ENCODE measurements at places on chromosomes 6 and 20.

DNA sequence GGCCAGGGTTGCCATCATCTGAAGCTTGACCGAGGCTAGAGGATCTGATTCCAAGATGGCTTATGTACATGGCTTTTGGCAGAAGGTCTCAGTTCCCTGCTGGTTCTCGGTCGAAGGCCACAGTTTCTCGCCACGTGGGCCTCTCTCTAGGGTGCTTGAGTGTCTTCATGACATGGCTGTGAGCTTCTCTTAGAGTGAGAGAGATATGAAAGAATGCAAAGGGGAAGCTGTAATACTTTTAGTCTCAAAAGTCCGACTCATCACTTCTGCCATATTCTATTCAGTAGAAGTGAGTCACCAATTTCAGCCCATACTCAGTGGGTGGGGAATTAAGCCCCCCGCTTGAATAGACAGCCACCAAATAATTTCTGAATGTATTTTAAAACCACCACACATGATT lies 94.2 kb downstream of the UTRN start:
- no peak for DNase-seq

DNA sequence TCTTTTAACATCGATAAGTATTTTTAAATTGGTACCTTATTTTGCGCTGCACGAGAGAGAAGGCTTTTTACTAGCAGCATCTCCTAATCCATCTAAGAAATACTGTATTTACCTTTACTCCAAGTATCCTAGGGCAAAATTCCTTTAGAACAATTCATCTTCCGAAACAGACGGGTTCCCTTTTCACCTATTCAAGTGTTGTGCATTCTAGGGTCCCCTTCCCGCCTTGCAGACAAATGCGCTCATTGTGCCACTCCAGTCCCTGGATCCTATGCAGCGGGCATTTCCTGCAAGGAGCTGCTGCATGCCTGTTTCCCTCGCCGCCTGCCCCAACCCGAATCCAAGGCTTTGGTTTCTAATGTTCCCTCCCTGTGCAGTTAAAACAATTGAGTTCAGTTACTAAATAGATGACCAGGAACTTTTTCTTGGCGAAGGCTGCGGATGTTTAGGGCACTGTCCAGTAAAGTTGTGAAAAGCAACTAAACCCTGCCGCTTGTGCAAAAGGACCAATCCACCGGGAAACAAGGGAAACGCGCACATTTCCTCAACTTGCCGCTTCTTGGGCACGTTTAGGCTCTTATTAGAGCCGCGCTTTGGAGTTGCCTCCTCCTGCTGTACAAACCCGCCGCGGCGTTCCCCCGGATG lies 556 bp upstream of the SCAF8 start:
- DNase-seq, result peak; percentile 93

DNA sequence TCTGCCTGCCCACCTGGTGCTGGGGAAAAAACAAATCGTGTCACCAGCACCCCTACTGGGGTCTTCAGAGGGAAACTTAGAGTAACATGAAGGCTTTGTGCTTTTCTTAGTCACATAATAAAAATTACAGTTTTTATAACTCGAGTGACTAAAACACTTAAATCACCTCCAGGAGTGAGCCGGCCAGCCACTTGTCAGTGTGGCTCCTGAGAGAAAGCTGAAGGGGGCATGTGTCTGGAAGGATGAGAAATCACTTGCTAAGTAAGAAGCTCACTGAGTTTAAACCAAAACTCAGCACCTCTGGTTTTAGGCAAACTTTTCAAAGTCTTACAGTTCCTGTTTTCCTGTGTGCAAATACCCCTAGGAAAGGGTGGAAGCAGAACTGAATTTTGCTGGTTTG lies 372.2 kb downstream of the CDH26 start:
- no peak for DNase-seq

DNA sequence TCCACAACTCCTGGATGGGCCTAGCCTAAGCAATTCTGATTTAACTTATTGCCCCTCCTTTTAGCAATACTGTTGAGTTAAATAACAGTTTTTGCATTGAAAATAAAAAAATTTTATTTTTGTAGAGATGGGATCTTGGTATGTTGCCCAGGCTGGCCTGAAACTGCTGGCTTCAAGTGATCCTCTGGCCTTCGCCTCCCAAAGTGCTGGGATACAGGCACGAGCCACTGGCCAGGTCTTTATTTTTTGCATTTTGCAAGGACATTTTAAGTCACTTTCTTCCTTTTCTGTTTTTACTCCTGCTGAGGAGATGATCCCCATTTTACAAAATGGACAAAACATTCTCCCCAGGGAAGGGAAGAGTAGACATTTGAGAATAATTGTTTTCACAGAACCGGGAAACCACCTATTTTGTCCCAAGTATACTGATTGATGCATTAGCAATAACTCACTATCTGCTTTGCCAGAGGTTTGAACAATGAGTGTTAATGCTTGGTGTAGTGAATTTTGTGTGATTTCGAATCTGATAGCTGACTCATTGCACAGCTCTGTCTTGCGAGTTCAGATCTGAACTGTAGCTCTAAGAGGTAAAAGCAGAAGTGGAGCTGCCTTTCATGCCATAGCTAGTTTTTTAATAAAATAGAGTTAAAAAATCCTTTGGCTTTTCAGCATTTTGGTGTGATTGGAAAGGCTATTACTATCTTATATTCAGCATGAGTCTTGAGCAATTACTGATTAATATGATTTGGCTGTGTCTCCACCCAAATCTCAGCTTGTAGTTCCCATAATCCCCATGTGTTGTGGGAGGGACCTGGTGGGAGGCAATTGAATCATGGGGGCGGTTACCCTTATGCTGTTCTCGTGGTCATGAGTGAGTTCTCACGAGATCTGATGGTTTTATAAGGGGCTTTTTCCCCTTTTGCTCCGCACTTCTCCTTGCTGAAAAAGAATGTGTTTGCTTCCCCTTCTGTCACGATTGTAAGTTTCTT lies 20.9 kb downstream of the IGF2R start:
- no peak for DNase-seq

- DNase-seq, result no peak
These were observed 16.1 kb downstream of the STXBP5 start for GRCh38 chr6:147220345-147220744.

- DNase-seq, result no peak
These were observed 50.6 kb downstream of the LAMA4 start for GRCh38 chr6:112203577-112204349.

DNA sequence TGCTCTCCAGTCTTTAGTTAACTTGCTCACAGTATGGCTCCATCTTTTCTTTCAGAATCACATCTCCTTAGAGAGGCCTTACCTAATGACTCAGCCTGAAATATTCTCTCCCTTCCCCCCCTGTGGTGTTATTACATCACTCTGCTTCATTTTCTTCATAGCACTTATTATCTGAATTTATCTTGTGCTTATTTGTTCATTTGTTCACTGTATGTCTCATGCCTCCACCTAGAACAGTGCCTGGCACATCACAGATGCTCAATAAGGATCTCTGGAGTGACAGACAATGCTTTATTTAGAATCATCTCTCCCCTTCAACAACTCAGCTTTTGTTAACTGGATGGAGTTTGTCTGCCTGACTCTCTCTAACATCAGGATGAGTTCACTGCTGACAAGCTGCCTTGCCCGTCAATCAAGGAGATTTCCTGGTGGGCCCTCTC lies 96.6 kb upstream of the MAN1A1 start:
- no peak for DNase-seq

DNA sequence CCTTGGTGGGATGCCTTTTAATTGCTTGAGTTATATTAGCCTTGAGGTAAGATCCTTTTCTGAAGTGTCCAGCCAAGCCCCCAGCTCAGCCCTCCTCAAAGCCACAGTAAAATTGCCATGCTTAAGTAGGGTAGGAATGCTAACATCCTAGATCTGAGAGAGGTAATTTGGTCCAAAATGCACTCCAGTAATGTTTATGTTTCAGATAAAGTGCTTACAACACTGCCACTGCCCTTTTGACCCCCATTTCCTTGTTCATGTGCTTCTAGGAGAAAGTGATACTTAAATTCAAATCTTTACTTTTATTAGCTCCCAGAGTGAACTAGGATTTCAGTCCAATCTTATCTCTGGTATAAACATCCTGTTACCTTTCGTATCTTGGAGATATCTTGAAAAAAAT lies 318.0 kb downstream of the BMP2 start:
- no peak for DNase-seq

DNA sequence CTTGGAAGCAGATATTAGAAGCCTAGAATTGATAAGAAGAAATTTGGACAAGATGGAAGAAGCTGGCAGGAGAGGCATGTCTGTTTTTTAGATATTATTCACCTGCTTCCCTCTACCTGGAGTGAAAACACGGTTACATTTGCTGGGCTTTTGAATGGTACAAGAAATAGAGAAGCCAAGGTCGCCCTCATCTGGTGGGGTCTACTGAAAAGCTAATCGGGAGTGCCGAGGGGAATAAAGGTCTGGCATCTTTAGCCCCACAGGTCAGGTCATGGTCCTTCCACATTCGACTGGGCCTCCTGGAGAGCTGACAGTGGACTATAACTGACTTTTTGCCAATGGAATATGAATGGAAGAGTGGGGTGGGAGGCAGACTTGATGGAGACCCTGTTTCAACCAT lies 4.6 kb upstream of the C2 start:
- no peak for DNase-seq

GRCh38 chr6:126335210-126335609 lies 4.7 kb upstream of the CENPW start:
- DNase-seq, result no peak

GRCh38 chr6:154292066-154292465 lies 64.5 kb downstream of the IPCEF1 start:
- DNase-seq, result no peak

GRCh38 chr20:32845786-32846185 lies 12.9 kb upstream of the EFCAB8 start:
- DNase-seq, result no peak

DNA sequence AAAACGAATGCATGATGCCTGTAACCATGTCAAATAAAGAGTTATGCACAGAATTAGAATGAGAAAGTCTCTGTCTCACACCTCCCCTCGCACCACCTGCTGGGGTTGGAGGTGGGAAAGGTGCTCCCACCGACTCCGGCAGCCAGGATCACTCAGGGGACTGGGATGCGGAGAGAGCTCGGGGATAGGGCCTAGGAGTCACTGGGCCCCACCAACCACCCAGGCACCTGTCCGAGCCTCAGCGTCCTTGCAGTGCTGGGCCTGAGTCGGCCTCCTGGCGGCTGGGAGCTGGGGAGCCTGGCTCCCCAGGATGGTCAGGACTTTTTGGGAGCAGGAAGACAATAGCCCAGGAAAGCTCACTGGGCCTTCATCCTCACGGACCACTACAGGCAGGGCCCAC lies 22.4 kb upstream of the CHRNA4 start:
- no peak for DNase-seq

DNA sequence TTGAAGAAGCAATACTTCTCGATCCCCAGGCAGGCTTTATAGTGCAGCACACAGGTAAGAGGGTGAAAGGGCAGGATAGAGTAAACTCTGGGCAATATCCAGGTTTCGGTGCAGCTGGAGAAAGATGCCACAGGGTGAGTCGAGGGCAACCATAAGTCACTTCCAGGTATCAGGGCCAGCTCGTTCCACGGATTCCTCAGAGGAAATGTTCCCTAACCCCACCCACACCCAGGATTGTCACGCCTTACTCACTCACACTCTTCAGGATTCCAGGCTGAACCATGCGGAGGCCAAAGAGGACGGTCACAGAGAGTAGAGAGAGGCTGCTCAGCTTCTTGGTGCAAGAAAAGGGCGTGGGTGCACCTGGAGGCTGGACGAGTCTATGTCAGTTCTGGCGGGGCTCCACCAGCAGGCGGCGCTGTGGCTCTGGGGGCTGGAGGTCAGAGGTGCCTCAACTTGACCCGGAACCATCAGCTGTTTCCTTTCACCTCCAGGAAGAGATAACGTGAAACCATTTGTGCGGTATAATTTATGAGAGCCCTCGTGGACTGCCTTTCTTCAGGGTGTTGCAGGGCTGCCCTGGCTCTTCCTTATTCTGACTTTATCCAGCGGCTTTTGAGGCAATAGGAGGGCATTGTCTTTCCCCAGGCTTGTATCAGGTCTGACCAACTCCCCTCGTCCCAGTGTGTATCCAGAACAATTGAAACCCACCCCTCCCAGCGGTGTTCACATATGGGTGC lies 14.5 kb upstream of the WFDC12 start:
- DNase-seq, result no peak

DNA sequence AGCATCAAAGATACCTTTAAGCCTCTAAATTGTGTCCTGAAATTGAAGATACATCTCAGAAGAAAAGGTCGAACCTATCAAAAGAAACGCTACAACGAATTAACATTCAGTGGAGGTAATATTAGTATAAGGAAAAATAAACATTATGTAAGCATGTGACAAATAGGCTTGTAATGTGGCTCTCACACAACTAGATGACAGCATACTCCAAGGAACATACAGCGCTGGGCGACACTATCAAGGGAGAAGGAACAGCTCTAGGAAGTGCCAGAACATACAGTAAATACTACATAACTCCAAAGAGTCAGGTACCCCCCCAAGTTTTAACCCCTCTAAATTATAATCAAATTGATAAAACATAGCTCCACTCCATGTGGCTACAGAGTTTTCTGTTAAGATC lies 103.5 kb downstream of the LAMP5 start:
- peak; percentile 93 for DNase-seq

GRCh38 chr6:134245706-134246105 lies 72.2 kb downstream of the SGK1 start:
- DNase-seq, result no peak

GRCh38 chr6:73062837-73063236 lies 162.5 kb downstream of the KHDC1L start:
- no peak for DNase-seq

GRCh38 chr6:96942676-96943075 lies 18.1 kb downstream of the KLHL32 start:
- no peak for DNase-seq

- DNase-seq, result no peak
These were observed 546.6 kb downstream of the CD83 start for GRCh38 chr6:14664112-14664601.

GRCh38 chr20:49123982-49124381 lies 64.2 kb downstream of the STAU1 start:
- DNase-seq, result no peak

- peak; percentile 58 for DNase-seq
These were observed 28.4 kb downstream of the PAQR8 start for GRCh38 chr6:52390361-52390727.

GRCh38 chr20:24998631-24999445 lies 6.3 kb upstream of the APMAP start:
- DNase-seq, result no peak

DNA sequence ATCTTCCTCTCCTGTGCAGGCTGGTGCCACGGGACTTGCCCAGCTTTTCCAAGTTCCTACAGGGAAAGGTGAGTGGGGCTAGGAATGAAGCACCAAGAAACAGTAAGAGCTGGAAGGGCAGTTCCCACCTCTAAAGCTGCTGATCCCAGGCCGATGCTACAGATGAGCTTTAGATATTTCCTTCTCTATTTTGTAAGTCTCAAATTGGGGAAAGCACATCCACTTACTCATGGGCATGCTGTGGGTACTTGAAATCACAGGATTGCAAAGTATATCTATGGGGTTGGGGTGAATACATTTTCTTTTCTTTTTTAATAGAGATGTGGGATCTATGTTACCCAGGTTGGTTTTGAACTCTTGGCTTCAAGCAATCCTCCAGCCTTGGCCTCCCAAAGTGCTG lies 3.1 kb downstream of the ZBTB2 start:
- DNase-seq, result no peak

All from NCI-H510A treated with DMSO at 0.1 percent for 48 hours (cell line).